ENCODE measurements at places on chromosomes 1 and 21.

- no peak for DNase-seq
Observed at GRCh38 chr1:94719926-94720793, 100.0 kb upstream of the SLC44A3 start.

GRCh38 chr1:219461981-219462400, 150.9 kb downstream of the ZC3H11B start:
- DNase-seq = no peak

GRCh38 chr1:213779228-213779627, 208.5 kb upstream of the PROX1 start:
- DNase-seq = no peak

DNA sequence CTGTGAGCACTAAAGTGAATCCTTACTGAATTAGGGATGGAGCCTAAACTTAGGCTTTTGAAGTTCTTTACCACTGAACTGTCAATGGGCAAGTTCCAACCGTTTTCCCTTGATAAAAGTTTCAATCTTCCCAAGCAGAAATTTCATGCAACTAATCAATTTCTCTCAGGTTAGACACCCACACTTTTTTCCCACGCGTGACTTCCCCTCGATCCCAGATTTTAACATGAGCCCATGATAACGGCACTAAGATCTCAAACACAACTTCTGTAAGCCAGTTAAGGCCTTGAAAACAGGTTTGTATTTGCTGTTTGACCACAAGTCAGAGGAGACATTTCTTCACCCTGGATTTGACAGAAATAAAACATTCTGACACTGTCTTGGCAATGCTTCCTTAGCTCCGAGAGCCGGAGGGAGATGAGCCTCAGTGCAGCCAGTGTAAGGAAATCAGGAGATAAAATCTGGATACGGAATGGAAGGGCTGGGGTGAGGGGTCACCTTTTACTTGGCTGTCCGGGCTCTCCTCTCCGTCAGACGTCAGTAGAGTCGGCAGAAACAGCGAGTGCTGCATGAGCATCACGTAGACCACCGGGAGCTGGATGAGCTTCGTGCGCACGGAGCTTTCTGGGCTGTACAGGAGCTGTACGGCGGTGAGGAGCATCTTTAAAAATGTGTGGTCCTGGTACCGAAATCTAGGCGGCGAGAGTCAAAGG, 39.7 kb downstream of the MRAP start:
- no peak for DNase-seq

DNA sequence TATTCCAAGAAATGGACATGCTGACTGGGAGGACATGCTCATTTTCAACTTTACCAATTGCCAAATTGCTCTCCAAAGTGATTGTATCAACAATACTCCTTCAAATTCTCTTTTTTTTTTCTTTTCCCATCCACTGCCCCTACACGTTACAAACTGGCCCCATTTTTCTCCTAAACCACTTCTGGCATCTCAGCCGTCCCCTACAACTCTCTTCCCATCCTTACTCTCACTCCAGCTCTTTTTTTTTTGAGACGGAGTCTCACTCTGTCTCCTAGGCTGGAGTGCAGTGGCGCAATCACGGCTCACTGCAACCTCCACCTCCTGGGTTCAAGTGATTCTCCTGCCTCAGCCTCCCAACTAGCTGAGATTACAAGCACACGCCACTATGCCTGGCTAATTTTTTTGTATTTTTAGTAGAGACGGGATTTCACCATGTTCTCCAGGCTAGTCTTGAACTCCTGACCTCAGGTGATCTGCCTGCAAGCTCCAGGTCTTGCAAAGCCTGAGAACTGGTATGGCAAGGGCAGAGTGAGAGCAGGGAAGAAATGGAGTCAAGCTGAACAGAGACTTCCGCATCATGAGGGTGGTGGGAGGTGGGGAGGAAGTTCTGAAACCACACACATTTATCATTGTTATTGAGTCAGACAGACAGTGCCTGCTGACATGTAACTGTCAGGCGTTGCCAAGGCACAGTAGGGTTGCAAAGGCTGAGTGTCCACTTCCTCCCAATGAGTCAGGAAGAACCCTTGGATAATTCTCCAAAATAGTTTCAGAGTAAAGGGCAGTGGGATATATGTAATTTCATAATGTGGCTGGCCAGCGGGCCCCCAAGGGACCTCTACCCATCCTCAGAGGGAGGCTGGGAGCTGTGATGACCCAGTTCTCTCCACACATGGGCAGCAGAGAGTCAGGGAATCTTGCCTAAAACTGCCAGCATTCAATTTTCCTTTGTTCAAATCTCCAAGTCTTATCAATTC, 17.4 kb downstream of the CELA3A start:
- peak; percentile 33 for DNase-seq

DNA sequence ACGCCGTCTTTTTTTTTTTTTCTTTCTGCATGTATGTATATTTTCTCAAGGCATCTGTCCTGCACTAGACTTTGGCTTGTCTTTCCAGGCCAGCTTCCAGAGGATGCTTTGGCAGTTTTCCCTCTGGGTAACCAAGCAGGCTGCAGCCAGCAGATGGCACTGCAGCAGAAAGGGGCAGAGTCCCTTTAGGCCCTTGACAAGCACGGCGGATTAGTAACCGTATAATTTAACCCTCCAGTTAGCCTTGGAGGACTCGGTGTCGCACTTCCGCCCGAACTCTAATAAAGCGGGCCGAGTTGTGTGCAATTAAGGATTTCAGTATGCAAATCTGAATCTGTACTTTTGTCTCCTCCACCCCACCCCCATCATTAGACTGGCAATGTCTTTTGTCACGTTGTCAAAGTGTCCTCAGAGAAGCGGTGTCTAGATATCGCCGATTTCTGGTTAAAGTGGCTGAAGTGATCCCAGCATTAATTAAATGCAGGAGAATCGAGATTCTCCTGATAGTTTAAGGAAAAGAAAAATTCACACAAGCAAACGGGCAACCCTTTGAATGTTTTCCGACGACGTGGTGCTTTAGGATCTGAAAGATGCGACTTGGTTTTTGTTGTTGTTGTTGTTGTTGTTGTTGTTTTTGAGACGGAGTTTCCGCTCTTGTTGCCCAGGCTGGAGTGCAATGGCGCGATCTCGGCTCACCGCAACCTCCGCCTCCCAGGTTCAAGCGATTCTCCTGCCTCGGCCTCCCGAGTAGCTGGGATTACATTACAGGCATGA, 1.1 kb upstream of the TMEM167B start:
- DNase-seq = no peak

DNA sequence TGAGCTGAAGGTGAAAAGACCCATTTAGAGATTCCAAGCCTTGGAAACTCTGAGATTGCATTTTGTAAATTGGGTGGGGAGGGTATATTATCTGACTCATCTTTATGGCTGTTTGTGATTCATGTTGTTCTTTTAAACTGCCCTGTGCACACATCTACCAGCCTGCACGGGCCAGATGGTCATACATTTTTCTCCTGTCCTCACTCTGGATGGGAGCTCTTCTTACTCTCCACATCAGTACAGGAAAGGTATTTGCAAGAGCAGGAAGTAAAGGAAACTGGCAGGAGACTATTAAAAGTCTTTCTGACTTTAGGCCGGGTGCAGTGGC, 14.3 kb upstream of the NMNAT2 start:
- DNase-seq = no peak

All from stimulated activated CD4-positive, alpha-beta T cell treated with anti-CD3 and anti-CD28 coated beads, Interleukin-1b, Interleukin-23, amount 100 ng/mL, for 24 hours (primary cell).